ENCODE measurements at places on chromosomes 7 and 10. TPM values are rescaled to one million over a fixed set of nuclear protein-coding genes. Genes with fewer than 3 reads are reported as not detected.

Gene PNLIPRP2
- total RNA-seq, result not detected

Gene TMEM178B
- not detected for total RNA-seq

Gene LHPP
- total RNA-seq, result 6.3 TPM

Gene SAMD9
- 20.5 TPM for total RNA-seq

Gene DNAH11
- 4.6 TPM for total RNA-seq

Gene ADAP1
- 0.44 TPM for total RNA-seq

Gene NEUROG3
- not detected for total RNA-seq

Gene LRRN3
- total RNA-seq, result not detected

Gene CPN1
- total RNA-seq, result not detected

Gene CALY
- total RNA-seq, result not detected

Gene PSPH
- 35.8 TPM for total RNA-seq

Gene JCAD
- total RNA-seq, result 27.5 TPM

Gene DLX6
- total RNA-seq, result not detected

Gene CABCOCO1
- 0.53 TPM for total RNA-seq

Gene RBP3
- total RNA-seq, result not detected
